GM10248 (cell line): ENCODE measurements at places on chromosomes 5 and 9.

DNA sequence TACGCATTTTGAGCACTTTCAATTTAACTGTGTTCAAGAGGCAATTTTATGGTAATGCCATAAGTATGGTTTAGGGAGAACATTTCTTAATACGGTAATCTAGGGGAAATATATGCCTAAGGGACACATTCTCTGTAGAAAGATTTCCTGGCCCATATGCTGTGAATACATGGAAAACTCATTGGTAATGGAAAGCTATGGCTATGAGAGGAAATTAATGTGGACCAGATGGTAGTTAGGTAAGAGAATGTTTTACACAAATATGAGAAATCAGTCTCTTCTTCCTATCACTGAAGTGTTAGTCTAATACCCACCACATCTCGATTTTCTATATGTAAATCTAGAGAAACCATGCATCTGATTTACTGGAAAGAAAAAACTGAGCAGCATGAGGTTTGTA lies 105.0 kb downstream of the SEMA6A start:
- no peak for DNase-seq

DNA sequence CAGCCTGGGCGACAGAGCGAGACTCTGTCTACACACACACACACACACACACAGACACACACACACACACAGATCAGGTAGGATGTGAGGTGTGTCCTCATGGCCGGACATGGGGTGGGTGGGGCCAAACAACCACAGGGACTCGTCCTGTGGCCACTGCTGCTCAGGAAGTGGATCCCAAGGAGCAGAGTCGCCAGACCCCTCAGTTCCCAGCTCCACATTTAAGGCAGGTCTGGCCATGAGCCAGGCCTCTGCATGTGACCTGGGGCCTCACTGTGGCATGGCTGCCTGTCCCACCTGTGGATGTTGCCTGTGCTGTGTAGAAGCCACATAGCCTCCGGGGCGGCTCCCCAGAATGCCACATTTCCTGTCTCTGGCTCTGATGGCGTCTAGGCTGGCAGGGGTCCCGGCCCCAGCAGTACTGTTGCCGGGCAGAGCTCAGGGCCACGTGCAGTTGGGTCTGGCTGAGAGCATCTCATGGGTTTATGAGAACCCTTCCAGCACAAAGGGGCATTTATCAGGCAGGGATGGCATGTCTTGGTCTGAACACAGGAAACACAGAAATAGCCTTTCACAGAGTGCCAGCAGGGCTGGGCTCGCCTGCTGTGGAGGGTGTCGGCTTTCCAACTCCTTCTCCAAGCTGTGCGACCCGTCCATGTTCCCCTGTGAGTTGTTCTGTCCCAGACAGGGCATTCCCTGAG lies 9.9 kb upstream of the NINJ1 start:
- no peak for DNase-seq

DNA sequence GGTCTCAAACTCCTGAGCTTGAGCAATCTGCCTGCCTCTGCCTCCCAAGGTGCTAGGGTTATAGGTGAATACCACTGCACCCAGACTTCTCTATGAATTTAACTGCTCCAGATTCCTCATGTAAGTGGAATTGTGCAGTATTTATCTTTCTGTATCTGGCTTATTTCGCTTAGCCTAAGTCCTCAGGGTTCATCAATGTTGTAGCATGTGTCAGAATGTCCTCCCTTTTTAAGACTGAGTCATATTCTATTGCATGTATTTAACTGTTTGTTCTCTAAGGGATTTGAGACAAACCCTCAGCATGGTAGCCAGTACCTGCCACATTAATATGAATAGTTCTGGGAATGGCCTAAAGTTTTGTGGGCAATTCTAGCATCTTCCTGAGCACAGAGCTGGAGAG lies 53.9 kb upstream of the TUT7 start:
- no peak for DNase-seq

GRCh38 chr5:765948-766631 lies 18.4 kb downstream of the ZDHHC11B start:
- no peak for DNase-seq
